ENCODE measurements at places on chromosomes 16 and 17. TPM values are rescaled to one million over a fixed set of nuclear protein-coding genes. Genes with fewer than 3 reads are reported as not detected.

DNA sequence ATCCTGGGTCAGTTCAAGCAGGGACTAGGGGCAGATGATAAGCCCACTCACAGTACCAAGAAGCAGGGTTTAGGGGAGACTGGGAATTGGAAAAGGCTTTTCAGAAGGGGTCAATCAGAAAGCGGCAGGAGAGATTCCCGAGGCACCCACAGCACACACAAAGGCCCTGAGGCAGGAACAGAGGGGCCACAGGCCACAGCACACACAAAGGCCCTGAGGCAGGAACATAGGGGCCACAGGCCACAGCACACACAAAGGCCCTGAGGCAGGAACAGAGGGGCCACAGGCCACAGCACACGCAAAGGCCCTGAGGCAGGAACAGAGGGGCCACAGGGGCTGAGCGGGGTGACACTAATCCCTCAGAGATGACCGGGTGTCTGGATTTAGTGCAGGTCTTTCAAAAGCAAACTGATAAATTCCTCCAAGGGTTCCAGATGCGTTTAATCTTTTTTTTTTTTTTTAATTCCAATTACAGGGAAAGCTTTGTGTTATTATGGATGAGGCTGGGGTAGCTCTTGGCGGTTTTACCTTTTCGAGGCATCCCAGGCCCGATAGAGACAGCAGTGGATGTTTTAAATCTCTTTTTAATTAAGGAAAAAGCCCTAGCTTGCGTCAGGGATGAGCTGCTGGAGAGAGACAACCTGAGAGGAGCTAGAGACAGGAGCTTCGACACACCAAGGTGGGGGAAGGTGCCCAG lies 31.0 kb upstream of the GINS2 start:
- no peak for DNase-seq

- DNase-seq: no peak
These were observed 38.5 kb downstream of the MPRIP start for GRCh38 chr17:17080781-17081180.

GRCh38 chr16:56269811-56270684 lies 78.8 kb downstream of the GNAO1 start:
- no peak for DNase-seq

GRCh38 chr17:64073771-64074703 lies 53.6 kb upstream of the ICAM2 start:
- DNase-seq: no peak

DNA sequence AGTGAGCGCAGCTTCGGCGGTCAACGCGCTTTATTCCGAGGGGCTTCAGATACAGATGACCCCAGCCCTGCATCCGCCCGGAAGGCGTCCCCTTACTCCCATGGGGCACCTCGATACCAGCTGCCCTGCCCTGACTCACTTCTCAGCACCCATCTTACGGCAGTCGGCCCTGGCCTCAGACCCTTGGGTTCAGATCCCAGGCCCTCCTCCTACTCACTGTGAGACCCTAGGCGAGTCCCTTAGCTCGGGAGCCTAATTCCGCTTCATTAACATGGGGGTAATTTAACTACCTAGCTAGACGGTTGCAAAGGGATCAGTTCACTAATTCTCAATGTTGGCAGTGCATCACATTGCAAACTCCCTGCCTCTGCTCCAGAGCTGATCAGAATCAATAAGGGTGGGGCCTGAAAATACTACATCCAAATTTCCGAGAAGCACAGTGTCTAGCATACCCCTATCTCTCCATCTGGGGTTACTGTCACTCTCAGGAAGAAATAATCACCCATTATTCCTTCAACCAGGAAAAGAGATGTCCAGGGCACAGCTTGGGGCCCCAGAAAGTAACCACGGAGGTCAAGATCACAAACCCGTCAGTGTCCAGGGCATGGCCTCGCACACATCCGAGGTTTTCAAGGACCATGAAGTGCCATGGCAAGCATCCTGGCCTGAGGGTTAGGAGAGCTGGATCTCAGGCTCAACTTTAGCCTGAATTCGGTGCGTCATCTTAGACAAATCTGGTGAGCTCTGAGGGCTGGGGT lies 415 bp upstream of the FLOT2 start:
- DNase-seq: no peak

DNA sequence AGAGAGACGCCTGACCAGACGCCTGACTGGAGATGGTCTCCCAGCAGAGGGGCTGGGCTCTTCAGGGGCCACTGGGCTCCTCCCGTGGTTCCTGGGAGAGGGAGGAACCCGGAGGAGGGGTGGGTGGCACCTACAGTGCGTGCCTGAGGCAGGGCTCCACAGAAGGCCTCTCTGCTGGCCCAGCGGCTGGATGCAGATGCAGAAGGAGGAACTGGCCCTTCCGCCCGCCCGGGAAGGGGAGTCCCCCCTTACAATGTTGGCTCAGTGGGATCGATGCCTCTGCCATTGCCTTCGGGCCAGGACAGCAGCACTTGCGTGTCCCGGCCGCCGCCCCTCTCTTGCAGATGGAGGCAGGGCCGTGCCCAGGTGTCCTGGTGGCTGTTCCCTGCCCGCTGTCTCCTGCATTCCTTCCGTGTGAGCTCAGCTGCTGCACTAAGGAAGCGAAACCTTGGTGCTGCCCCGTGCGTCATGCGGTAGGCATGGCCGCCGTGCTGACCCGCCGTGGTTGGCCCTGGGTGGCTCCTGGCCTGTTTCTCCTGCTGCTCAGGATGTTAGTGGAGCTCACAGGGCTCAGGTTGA lies 15.1 kb downstream of the BAIAP2 start:
- DNase-seq: no peak

GRCh38 chr17:56160422-56160821 lies 7.1 kb downstream of the ANKFN1 start:
- DNase-seq: no peak

- no peak for DNase-seq
These were observed 936.1 kb upstream of the SOX9 start for GRCh38 chr17:71184716-71185115.

DNA sequence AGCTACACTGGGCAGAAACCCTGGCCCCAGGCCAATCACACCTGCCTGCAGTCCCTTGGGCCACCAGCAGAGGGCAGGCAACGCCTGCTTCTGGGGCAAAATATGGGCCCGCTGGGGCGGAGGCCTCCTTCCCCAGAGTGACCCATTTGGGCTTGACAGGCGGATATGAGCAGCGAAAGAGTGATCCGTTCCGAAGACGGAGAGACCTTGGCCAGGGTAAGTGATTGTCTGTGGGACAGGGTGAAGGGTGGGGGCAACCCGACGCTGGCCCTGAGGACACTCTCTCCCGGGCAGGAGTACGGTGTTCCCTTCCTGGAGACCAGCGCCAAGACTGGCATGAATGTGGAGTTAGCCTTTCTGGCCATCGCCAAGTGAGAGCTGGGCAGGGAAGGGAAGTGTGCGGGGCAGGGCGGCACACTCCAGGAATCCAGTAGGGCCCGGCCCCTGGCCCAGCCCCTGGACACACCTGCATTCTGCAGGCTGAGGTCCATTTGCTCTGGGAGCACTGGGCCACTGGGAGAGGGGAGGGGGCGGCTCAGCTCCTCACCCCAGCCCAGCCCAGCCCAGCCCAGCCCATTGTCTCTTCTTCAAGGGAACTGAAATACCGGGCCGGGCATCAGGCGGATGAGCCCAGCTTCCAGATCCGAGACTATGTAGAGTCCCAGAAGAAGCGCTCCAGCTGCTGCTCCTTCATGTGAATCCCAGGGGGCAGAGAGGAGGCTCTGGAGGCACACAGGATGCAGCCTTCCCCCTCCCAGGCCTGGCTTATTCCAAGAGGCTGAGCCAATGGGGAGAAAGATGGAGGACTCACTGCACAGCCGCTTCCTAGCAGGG lies 3.5 kb upstream of the NHERF1 start:
- no peak for DNase-seq

DNA sequence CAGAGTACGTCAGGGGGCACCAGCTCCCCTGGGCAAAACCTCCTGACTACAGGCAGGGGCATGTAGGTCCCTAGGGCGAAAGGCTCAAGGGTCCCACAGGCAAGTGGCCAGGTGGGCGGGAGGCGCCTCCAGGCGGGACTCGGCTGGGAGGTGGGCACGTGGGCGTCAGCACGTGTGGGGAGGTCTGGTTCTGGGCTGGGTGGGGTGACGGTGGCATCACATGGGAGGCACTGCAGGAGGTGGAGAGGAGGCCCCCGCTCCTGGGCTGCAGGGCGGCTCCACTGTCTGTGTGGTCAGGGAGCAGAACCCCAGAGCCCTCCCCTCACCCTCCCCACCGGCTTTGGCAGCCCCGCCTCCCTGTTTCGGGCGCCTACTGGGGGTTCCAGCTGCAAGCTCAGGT lies 52.7 kb downstream of the ACTG1 start:
- no peak for DNase-seq

GRCh38 chr17:32426894-32427293 lies 17.4 kb upstream of the PSMD11 start:
- no peak for DNase-seq

GRCh38 chr17:44922746-44923470 lies 7.6 kb upstream of the GFAP start:
- DNase-seq: no peak

GRCh38 chr17:51029568-51030463 lies 90.9 kb downstream of the SPAG9 start:
- DNase-seq: no peak

DNA sequence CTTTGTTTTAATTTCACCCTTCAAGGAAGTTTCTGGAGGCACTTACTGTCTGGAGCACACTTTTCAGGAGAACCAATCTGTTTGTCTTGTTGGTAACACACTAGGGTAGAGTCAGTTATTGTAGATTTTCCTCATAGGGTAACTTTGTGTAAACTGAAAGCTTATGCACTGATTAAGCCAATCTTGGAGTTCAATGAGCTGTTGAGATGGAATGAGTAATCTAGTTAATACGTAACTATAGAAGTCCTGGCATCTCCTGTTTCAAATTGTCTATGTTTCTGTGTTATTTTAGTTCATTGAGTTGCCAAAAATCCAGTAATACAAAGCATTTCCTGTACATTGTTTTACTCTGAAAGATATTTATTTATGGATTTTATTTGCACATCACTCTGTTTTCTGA lies 111.6 kb upstream of the HAS3 start:
- peak; percentile 20 for DNase-seq

- no peak for DNase-seq
These were observed 8.5 kb downstream of the ZACN start for GRCh38 chr17:76087531-76087930.

- DNase-seq: no peak
These were observed 14.9 kb downstream of the CA4 start for GRCh38 chr17:60164697-60165096.

DNA sequence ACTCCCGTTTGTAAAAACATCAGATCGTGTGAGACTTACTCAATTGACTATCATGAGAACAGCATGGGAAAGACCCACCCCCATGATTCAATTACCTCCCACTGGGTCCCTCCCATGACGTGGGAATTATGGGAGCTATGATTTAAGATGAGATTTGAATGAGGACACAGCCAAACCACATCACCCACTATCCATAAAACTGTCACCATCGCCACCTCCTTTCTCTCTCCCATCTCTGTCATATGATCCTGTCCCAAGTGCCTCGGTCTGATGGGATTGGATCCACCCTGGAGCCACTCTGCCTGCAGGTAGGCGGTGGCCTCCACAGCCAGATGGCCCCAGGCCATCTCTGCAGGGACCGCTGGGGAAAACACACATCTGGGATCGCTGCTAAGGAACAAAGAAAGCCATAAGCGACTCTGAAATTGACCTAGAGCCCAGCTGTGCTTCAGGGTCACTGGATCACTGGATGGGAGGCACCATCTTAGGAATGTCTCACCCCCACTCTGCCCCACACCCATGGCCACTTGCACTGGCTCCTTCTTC lies 61.2 kb downstream of the TMEM186 start:
- DNase-seq: no peak

- no peak for DNase-seq
These were observed 52.1 kb downstream of the PRKCA start for GRCh38 chr17:66354472-66354871.

- DNase-seq: no peak
These were observed 6.3 kb downstream of the JPT1 start for GRCh38 chr17:75147878-75148546.

DNA sequence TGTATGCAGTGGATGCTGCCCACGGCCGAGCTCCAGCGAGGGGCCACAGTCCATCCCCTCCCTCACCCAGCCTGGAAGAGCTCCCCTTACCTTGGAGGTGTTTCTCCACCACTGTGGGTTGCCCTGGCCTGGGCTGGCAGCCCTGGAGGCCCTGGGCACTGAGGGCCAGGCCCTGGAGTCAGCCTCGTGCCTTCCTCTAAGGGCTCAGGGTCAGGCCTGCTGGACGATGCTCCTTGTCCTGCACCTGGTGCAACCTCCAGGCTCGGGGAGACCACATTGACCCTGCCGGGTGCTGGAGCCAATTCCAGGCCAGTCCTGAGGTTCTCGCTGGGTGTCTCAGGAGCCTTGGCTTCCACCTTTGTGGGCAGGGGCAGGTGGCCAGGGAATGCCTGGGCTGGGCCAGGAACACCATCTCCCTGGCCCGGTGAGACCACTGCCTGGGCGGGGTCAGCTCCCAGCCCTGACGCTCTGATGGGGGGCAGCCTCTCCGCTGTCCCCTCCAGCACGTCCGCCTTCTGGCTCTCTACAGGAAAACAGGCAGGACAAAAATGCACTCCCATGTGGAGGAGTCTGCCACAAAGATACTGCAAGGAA lies 10.4 kb downstream of the MYLK3 start:
- DNase-seq: no peak

- DNase-seq: no peak
These were observed 21.3 kb upstream of the C1QTNF8 start for GRCh38 chr16:1117176-1117900.

DNA sequence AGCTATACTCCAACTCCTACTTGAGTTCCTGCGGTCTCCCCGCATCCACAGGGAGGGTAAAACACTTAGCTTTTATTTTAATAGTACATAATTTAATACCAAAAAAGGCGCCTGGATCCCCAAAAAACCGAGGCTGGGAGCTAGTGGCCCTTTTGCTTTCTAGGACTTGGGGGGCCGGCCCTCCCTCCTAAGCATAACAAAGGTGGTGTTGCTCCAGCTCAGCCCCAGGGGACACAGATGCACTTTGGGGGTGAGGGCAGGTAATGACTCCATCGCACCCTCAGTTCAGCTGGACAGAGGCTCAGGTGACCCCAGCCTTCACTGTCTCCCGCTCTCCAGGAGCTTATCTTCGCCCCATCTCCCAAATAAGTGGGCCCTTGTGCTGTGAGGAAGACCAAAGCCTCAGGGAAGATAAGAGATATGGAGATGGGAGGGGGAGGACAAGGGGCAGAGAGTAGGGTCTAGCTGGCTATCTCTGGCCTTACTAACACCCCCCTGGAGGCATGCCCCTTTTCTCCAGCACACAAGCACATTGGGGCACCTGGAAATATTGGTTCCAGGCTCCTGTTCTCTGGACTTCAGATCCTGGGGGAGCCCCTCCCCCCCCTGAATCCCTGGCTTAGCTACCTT lies 2.8 kb upstream of the NHERF1 start:
- DNase-seq: no peak

The IRX5 gene
- 0.23 TPM for polyA plus RNA-seq

The CES1 gene
- polyA plus RNA-seq: 61.4 TPM

The KRTAP4-6 gene
- not detected for polyA plus RNA-seq

The ACACA gene
- 31.7 TPM for polyA plus RNA-seq

The OR1A1 gene
- not detected for polyA plus RNA-seq

The SMIM5 gene
- polyA plus RNA-seq: 3.6 TPM

The ST6GALNAC1 gene
- 4.2 TPM for polyA plus RNA-seq

The CCL5 gene
- 4.8 TPM for polyA plus RNA-seq

The DPEP2 gene
- 2.5 TPM for polyA plus RNA-seq

All from urinary bladder (tissue), 4 donors.